H4 (cell line): ENCODE measurements at places on chromosomes 3 and 15. TPM values are rescaled to one million over a fixed set of nuclear protein-coding genes. Genes with fewer than 3 reads are reported as not detected.

The TGM5 gene
- total RNA-seq, result not detected in 2 replicates

The GATA2 gene
- 4.0 TPM in 2 replicates for total RNA-seq

The GPR87 gene
- 0.23 TPM in 1 of 2 replicates, not detected in the other for total RNA-seq

The HHLA2 gene
- total RNA-seq, result not detected in 2 replicates

The MYD88 gene
- 3.8 and 15.2 TPM in 2 replicates for total RNA-seq

The TF gene
- total RNA-seq, result not detected in 2 replicates

The IMPG2 gene
- 0.06 and 0.08 TPM in 2 replicates for total RNA-seq

The MKRN2OS gene
- not detected in 2 replicates for total RNA-seq

The MYZAP gene
- 1.5 and 5.1 TPM in 2 replicates for total RNA-seq

The GP5 gene
- not detected in 2 replicates for total RNA-seq

The NR2E3 gene
- not detected in 2 replicates for total RNA-seq

The ARPP19 gene
- 79.2 and 109 TPM in 2 replicates for total RNA-seq

The CERS3 gene
- total RNA-seq, result not detected in 2 replicates

The MUC4 gene
- not detected in 2 replicates for total RNA-seq

The ROPN1 gene
- total RNA-seq, result not detected in 2 replicates

GRCh38 chr15:56869573-56869972 lies 48.9 kb upstream of the TCF12 start:
- no peak for DNase-seq

- peak; percentile 79 for DNase-seq
Measured at GRCh38 chr3:150227839-150228238, 180.3 kb upstream of the TSC22D2 start.

DNA sequence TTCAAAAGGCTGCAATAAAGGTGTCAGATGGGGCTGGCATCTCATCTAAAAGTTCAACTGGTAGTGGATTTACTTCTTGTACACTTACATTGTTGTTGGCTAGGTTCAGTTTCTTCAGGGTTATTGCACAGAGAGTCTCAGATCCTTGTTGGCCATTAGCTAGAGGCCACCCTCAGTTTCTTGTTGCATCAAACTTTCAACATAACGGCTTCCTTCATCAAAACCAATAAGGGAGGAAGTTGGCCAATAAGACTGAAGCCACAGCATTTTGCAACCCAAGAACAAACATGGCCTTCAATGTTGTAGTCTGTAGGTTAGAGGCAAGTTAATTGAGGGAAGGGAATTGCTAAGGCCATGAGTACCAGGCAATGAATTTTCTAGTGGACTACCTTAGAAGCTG lies 218.0 kb downstream of the ZBBX start:
- no peak for DNase-seq

DNA sequence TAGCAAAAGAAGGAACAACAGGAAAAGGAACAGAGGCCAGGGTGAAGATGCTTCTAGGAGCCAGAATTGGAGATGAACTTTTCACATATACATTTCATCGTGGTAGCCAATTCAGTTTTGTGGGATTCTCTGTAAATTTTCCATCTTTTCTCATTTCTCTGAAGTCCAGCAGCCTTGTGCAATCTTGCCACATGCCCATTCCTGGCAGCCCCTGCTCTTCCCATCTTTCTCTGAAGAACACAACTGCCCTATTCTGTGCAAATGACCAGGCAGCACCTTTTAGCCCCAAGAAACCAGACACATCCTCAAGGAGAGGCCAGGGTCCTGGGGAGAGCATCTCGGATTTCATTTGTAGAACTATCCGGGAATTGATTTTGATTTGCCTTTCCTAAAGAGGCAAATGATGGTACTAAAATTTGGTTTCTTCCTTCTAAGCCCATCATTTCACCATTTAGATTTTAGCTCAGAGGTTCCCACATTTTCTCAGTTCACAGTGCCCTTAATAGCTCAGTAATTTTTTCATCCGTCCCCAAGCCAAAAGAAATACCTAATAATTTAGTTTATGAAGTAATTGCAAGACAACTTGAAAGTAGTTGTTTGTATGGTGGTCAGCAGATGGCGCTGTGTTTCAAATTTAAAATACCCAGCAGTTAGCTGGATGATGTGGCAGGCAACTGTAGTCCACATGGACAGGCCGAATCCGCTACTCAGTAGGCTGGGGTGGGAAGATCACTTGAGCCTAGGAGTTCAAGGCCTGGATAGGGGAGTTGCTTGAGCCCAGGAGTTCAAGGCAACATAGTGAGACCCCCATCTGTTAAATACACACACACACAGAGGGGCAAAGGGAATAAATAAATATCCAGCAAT lies 61.3 kb upstream of the ACKR4 start:
- DNase-seq, result peak; percentile 75

GRCh38 chr15:95987299-95987698 lies 343.2 kb upstream of the NR2F2 start:
- no peak for DNase-seq

- no peak for DNase-seq
Measured at GRCh38 chr3:58668247-58668646, 1.7 kb upstream of the FAM3D start.

- no peak for DNase-seq
Measured at GRCh38 chr15:36004891-36005490, 459.0 kb upstream of the DPH6 start.

DNA sequence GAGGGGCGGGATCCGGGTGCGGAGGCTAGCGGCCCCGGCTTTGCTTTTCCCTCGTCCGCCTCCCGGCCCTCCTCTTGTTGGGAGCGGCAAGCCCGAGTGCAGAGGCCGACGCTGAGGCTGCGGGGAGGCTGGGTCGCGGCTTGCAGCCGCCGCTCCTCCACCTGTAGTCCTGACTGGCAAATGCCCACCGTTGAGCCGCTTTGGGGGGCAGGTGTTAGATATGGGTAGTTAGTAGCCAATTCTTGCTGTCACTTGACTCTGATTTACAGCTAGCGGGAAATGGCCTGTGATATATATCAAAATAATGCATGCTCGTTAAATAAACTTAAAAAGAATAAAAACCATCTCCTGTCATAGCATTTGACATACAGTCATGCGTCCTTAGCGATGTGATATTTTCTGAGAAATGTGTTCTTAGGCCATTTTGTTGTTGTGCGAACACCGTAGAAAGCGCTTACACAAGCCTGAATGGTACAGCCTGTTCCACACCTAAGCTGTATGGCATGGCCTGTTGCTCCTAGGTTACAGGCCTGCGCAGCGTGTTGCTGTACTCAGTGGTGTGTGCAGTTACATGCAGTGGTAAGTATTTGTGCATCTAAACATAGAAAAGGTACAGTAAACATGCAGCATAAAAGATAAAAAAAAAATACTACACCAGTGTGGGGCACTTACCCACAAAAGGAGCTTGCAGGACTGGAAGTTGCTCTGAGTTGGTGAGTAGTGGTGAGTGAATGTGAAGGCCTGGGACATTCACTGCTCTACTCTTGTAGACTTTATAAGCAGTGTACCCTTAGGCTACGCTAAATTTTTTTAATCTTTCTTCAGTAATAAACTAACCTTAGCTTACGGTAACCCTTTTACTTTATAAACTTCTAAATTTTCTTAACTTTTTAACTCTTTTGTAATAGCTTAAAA lies 873 bp downstream of the CAPN7 start:
- DNase-seq, result no peak

- no peak for DNase-seq
Measured at GRCh38 chr3:191070762-191071403, 128.2 kb upstream of the OSTN start.

- DNase-seq, result no peak
Measured at GRCh38 chr15:72451224-72451623, 22.9 kb upstream of the ARIH1 start.

- DNase-seq, result no peak
Measured at GRCh38 chr15:48795901-48796300, 15.0 kb downstream of the CEP152 start.

DNA sequence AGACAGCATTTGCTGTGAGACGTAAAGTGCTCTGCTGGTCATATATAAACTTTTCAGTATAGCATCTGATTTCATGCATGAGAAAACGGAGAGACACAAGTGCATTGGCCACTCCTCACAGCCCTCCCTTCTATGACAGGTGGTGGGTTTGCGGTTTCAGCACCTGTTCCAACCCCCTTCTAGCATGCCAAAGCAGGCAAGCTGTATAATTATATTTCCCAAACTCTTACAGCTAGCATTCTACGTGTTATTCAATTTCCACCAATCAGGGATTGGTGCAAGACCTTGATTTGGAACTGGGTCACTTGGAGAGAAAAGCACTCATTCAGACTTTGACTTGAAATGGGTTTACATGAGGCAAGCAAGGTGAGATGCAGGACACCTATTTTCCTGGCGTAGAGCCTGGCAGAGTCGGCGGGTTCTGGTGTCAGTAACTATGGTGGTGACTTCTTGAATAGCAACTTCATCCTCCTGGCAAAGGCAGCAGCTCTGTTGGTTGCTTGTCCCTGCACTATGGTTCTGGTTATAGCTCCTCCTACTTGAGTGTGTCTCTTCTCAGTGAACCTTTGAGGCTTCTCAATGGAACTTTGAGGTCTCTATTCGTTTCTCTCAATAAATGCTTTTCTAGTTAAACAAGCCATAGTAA lies 356.5 kb downstream of the TBL1XR1 start:
- DNase-seq, result no peak

DNA sequence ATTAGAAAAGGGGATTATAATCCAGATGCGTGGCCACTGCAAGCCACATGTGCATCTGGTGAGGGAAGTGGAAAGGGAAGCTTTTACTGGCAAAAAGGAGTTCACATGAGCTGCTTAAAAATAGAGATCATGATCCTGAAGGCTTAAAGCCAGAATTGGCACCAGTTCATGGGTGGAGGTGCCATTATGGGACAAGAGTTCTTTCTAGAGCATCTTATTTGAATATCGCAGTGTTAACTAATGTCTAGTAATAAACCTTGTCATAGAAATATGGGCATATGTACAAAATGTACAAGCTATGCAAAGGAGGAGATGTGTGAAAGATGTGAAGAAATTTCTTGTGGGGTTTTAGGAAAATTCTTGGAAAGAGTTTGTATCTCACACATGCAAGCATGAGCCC lies 178.4 kb upstream of the CBLB start:
- DNase-seq, result no peak

GRCh38 chr3:120119846-120120510 lies 25.7 kb upstream of the GSK3B start:
- DNase-seq, result no peak

DNA sequence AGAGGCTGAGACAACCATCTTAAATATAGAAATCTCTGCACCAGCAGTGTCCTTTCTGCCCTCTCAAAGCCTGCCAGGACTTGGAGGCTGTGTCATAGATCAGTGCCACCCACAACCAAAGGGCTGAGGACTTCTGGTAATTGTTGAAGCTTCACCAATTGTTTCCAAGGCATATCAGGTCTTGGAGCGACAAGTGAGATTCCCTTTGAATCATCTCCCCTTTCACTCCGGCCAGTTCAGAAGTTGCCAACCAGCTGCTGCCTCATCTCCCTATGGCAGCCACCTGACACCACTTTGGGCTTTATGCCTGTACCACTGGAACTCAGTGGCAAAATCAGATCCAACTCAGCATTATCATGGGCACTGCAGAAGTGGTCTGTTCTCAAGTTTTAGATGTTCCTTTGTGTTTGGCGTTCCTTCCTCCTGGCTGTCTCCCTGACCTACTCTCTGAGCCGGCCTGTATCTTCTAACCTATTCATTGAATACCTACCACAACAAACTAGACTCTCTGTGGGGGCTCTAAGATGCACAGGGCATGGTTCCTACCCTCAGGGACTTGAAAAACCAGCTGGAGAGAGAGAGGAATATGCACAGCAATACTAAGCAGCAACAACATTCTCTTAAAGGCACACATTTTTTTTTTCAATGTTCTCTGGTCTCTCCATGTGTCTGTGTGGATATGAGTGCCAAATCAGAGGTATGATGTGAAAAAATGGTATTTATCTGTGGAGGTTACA lies 90.8 kb upstream of the PFN2 start:
- DNase-seq, result no peak

GRCh38 chr3:100023150-100023549 lies 91.2 kb downstream of the FILIP1L start:
- no peak for DNase-seq

- no peak for DNase-seq
Measured at GRCh38 chr3:143265501-143266070, 146.0 kb downstream of the CHST2 start.

DNA sequence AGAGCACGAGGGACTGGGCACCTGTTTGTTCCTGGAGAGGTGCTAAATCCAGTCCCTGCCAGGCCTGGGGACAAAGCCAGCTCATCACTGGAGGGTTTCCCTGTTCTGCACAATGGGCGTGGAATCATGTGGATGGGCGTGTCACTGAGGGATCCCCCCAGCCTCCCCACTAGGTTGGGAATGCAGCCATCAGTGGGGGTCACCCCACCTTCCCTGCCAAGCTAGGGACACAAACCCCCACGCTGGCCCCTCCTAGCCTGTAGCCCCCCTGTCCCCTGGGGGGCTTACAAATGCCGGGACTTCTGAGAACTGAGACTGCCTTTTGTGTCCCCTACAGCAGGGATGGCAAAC lies 61.9 kb downstream of the NSMCE3 start:
- DNase-seq, result no peak

- DNase-seq, result no peak
Measured at GRCh38 chr15:38017721-38018120, 83.3 kb downstream of the TMCO5A start.

DNA sequence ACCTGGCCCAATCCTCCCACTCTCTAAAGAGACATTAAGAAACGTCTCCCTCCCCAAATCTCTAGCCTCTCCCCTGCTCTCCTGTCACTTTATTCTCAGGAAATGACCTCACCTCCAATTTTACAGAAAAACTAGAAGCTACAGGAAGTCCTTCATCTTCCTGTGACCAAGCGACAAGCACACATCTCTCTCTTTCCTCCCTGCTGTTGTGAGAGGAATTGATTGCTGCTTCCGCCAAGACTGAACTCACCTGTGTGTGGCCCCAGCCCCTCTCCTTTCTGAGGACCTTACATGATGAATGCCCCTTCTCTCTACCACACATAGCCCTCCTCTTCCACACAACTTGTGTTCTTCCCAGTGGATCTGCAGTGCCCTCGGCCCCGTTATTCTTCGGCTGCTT lies 18.2 kb downstream of the DNAJB8 start:
- DNase-seq, result no peak

DNA sequence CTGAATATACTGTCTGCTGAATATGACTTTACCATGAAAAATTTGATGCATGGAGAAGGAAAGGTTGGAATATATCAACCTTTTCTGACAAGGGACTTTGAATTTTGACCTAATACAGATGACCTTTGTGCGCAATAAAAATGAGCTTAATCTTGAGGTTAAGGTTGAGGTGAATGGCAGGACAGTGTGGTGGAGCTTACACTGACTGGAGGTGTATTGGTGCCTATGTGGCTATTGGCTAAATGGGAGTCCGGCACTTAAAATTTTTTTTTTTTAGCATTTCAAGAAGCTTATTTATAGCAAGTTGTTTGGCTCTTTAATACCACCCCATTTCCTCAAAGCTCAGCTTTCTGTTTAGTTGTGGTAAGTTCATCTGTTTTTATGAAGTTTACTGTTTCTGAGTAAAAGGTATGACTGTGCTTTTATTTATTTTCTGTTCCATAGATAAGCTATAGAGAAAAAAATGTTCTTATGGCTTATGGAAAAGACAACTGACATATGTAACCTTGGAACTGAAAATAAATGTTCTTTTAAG lies 15.2 kb downstream of the CDIN1 start:
- DNase-seq, result no peak

DNA sequence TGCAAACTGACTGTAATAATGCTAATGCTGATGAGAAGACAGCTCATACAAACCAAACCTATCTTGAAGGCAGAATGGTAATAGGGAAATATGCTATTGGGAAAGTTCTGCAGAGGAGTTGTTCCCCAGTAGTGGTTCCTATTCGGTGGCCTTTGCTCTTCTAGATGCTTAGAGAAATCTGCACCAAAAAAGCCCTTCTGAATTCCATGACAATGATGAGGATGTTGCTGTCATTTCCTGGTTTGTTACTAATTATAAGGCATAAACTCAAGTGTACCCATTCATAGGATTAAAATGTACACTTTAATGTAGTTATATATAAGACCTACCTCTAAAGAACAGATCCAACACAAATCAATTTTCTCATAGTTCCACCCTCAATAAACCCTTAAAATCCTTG lies 30.1 kb downstream of the TOMM70 start:
- no peak for DNase-seq
